ENCODE measurements at places on chromosomes 11 and 22.

DNA sequence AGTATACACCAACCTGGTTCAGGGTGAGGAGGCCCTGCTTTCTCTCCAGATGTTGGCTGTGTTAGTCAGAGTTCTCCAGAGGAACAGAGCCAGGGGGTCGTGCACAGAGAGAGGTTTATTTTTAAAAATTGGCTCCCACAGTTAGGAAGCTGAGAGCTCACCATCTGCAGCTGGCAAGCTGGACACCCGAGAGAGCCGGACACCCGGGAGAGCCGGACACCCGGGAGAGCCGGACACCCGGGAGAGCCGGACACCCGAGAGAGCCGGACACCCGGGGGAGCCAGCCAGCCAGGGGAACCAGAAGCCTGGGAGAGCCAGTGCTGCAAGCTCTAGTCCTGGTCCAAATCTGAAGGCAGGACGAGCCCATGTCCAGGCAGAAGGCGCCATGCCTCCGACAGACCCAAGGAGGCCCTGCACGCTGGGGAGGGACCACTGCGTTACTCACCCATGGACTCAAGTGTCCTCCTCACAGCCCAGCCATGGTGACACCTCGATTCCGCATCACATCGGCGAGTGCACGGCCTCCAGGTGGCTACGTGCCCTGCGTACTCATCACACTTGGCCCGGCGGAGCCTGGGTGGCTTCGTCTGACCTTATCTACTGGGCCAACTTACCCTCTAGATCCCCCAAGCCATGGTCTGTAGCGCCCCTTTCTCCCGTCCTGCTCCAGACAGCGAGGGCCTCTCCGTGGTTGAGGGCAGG is 99.0 kb downstream of the BRD1 start:
- DNase-seq: no peak

- DNase-seq: no peak
Observed at GRCh38 chr11:57263351-57263750, 26.3 kb upstream of the APLNR start.

GRCh38 chr11:47592251-47592650 is 2.0 kb downstream of the C1QTNF4 start:
- DNase-seq: no peak

GRCh38 chr11:77647654-77648305 is 10.2 kb upstream of the CLNS1A start:
- DNase-seq: no peak

GRCh38 chr11:102559839-102560238 is 29.3 kb upstream of the MMP7 start:
- DNase-seq: no peak

DNA sequence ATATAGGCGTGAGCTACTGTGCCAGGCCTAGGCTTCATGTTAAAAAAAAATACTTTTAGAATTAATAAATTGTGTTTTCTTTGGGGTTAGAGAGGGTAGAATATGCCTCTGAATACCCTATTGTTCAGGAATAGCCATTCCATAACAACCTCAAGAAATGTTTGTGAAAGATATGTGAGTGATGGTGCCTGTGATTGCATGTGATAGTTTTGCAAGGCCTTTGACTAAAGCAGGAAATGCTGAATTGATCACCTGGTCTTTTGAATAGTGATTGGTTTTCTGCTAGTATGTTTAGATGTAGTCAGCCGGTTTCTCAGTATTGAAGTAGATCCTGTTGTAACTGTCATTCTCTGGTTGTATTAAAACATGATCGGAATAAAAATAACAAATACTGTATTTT is 73.4 kb downstream of the UVRAG start:
- DNase-seq: no peak

DNA sequence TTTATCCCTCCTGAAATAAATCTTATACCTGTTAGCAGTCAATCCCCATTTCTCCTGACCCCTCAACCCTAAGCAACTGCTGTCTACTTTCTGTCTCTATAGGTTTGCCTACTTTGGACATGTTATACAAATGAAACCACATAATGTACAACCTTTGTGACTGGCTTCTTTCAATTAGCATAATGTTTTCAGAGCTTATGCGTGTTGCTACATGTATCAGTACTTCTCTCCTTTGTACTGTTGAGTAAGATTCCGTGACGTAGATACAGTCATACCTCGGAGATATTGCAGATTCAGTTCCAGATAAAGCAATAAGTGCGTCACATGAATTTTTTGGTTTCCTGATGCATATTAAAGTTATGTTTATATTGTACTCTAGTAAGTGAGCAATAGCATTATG is 127.3 kb downstream of the MORC2 start:
- DNase-seq: no peak

- DNase-seq: no peak
Observed at GRCh38 chr22:27583856-27584255, 217.7 kb downstream of the MN1 start.

GRCh38 chr22:46013460-46014416 is 36.8 kb upstream of the WNT7B start:
- peak; percentile 83 for DNase-seq

GRCh38 chr11:108340973-108341372 is 118.1 kb downstream of the ATM start:
- no peak for DNase-seq

GRCh38 chr22:29253561-29254285 is 14.1 kb downstream of the RHBDD3 start:
- DNase-seq: no peak

- no peak for DNase-seq
Observed at GRCh38 chr11:102117472-102118113, 7.3 kb downstream of the YAP1 start.

GRCh38 chr22:31944700-31945442 is 536 bp downstream of the YWHAH start:
- DNase-seq: peak; percentile 33

DNA sequence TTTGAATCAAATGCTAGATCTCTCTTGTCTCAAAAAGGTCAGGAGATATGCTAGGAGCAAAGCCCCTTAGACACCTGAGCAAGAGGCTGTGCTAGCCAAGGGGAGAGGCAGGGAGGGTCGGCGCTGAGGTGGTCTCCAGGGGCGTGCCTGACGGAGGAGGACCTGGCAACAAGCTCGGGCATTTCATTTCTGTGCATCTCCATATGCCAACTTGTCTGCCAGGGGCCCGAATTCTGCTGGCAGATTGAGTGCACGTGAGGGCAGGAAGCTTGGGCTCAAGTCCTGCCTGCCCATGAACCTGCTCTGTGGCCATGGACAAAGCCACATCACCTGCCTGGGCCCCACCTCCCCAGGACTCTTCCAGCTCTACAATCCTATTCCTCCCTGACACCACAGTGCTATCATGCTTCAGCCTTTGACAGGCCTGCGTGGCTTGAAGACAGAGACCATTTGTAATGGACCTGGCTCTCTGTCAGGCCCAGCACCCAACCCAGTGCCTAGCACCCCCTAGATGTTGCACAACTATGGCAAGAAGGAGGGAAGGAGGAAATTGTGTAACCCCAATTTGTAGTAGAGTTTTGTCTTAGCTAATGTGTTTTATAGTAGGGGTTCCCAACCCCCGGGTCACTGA is 16.3 kb upstream of the VSIG10L2 start:
- DNase-seq: no peak

GRCh38 chr11:69813839-69814238 is 5.4 kb downstream of the FGF3 start:
- DNase-seq: no peak

- peak; percentile 61 for DNase-seq
Observed at GRCh38 chr22:46071451-46072109, 78.7 kb upstream of the PPARA start.

DNA sequence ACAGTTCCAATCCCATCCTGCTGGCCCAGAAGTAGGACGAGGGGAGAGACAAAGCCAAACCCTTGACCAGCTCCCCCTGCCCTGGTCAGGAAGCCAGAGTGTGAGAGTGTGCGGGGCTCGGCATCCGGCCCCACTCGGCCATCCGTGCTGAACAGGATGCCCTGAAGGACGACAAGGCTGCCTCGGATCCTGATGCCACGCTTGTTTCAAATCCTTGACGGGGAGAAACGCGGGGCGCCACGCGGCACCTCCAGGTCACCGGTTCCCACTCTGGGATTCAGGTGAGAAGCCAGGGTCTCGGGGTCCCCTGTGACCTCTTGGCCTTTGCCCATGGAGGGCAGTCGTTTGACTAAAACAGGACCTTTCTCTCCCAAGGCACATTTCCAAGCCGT is 167.8 kb downstream of the BRD1 start:
- no peak for DNase-seq

DNA sequence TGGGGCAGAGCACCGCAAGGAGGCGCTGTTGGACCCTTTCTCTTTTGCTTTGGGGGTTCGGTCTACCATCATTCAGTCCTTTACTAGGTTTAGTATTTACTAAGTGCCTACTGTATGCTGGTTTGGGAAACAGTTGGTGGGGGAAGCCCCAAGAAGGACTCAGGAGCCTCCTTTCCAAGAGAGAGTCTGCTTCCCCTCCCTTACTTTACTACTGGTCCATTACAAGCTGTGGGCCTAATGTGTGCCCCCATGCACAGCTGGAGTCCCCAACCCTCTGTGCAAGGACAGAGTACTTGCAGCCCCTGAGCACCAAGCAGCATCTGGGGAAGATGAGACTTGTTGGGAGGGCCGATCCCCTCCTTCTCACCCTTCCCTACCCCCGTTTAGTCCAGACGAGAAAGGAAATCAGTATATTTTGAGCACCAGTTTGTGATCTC is 876 bp upstream of the UBE2L6 start:
- DNase-seq: peak; percentile 91

DNA sequence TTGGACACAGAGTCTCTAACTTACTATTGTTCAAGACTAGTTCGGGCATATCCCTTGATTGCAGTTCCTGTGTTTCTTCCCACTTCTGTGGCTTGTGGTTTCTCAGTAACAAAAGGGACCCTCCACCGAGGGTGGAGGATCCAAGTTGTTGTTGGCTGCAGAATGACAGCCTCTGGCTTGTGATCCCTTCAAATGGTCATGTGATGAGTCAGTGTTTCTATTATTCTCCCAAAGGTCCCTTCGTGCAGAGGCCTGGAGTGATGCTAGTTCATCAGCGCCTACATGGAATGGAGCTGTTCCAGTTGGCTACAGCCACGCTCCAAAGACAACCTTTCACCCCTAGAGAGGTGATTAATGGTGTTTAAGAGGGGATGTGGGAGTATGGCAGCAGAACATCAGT is 2.6 kb upstream of the VWCE start:
- DNase-seq: no peak

DNA sequence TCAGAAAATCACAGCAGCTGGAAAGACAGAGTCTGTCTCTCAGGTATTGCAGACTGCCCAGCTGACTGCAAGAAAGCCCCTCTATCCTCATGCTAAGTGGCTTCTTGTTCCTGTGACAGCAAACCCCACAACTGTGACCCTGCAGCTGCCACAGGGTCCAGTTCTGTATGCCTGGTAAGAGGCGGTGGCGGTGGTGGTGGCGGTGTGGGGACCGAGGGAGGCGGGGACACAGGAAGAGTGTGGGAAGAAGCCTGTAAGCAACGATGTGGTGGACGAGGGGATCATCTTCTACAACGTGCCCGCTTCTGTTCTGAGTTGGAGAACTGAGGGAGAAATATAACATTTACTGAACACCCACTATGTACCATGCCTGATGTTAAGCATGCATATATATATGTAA is 112.4 kb downstream of the TENM4 start:
- no peak for DNase-seq

All from activated CD4-positive, alpha-beta T cell treated with anti-CD3 and anti-CD28 coated beads, Interleukin-2, amount 50 U/mL, for 1 hour (primary cell).